ENCODE measurements at places on chromosomes 13 and 19. TPM values are rescaled to one million over a fixed set of nuclear protein-coding genes. Genes with fewer than 3 reads are reported as not detected.

KIR3DL2 gene
- not detected for total RNA-seq

CAMSAP3 gene
- 60.5 TPM for total RNA-seq

CACNA1A gene
- not detected for total RNA-seq

ABHD17A gene
- total RNA-seq = 47.7 TPM

PCDH8 gene
- not detected for total RNA-seq

MARCHF2 gene
- total RNA-seq = 13.8 TPM
